ENCODE measurements at places on chromosomes 2 and 18. TPM values are rescaled to one million over a fixed set of nuclear protein-coding genes. Genes with fewer than 3 reads are reported as not detected.

Gene PAX8
- not detected for total RNA-seq

Gene TMEM163
- not detected for total RNA-seq

Gene RAB6C
- total RNA-seq, result not detected

Gene MALL
- 0.68 TPM for total RNA-seq

DNA sequence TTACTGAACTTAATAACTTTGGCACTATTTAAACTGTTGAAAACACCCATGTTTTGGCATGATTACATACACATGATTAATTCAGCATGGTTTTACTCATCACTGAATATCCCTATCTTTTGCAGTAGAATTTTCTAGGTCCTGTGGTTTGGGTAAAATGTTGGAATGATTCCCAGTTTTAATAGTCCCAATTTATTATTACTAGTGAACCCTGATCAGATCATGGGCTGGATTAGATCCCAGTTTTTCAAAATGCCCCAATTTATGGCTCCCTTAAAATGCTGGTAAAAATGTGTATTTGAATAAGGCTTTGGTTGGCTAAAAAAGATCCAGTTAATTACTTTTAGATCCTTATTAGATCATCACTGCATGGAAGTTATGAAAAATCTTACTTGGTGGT lies 273.6 kb upstream of the NRP2 start:
- H3K36me3 ChIP-seq, result no peaks in the 10 kb centered on the region
- DNase-seq, result no peak
- H3K27me3 ChIP-seq, result no peaks in the 10 kb centered on the region
- H3K27ac ChIP-seq, result peak overlapping the region; percentile 35
- no peak overlapping the region for H3K4me3 ChIP-seq
- peaks cover 38% of the 10 kb centered on the region for H3K4me1 ChIP-seq

GRCh38 chr2:224764565-224765236 lies 48.5 kb upstream of the CCDC195 start:
- H3K4me1 ChIP-seq, result peaks cover 8% of the 10 kb centered on the region
- no peaks in the 10 kb centered on the region for H3K27me3 ChIP-seq
- no peak overlapping the region for H3K27ac ChIP-seq
- no peak for DNase-seq
- H3K36me3 ChIP-seq, result peaks cover 15% of the 10 kb centered on the region
- H3K4me3 ChIP-seq, result no peak overlapping the region

DNA sequence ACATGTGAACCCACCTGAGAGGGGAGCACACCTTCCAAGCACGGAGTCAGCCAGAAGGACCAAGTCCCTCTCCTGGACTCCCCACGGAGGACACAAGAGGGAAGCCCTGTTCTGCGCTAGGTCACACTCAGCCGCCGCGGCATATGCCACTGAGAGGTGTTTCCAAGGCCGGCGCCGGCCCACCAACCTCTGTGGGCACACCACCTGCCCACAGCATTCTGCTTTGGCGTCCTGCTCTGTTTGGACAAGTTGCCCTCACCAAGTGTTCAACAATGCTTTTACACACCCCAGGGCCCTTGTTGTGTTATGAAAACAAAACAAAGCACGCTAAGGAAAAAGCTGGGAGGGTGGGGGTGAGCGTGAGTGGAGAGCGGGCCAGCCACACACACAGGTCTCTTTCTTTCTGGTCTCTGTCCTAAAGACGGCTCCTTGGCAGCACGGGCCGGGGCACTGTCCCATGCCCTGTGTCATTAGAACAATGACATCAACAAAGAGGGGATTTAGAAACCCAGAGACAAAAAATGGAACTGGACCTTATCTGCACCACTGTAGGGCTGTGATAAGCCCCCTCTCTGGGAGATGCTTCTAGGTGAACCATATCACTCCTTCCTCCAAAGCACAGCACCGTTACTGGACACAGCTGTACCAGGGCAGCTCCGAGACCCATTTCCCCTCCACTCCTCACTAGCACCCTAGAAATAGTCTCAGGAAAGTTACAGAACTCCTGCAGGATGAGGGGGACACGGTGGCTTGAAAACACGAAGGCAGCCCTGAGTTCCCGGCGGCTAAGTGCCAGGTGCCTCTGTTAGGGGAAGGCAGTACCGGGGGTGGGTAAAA lies 17.0 kb downstream of the SMAD7 start:
- H3K36me3 ChIP-seq, result peaks cover 25% of the 10 kb centered on the region
- peak overlapping the region; percentile 47 for H3K4me3 ChIP-seq
- H3K27ac ChIP-seq, result peak overlapping the region; percentile 97
- H3K27me3 ChIP-seq, result no peaks in the 10 kb centered on the region
- DNase-seq, result no peak
- peaks cover 93% of the 10 kb centered on the region for H3K4me1 ChIP-seq

GRCh38 chr2:54850171-54851122 lies 127.0 kb downstream of the EML6 start:
- no peaks in the 10 kb centered on the region for H3K36me3 ChIP-seq
- no peak for DNase-seq
- no peak overlapping the region for H3K4me3 ChIP-seq
- no peak overlapping the region for H3K27ac ChIP-seq
- peaks cover 6% of the 10 kb centered on the region for H3K27me3 ChIP-seq
- no peaks in the 10 kb centered on the region for H3K4me1 ChIP-seq

DNA sequence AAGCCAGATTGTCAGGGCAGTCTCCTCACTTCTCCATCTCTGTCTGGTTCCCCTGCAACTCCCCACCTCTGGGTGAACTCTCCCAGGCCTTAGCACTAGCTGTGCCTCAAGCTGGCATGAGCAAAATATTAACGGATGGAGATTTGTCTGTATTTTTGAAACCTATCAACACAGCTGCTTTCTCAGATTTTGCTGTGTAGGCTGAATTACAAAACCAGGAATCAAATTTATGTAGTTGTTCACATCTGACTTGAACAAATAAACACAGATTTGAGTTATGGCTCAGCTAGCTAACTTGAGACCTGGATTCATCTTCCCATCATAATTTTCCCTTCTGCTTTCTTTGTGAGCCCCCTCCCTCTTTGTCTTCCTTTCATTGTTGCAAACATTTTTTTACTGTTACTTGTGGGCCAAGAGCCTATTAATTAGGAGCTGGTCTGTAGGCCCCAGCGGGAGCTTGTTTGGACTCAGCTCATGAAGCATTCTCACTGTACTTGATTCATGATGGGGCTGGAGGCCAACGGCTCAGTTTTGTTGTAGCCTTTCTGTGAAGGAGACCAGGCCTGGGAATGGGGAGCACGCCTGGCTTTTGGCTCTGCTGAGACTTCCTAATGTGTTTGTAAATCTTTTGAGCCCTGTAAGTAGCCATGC lies 164.1 kb upstream of the GATA6 start:
- H3K36me3 ChIP-seq, result no peaks in the 10 kb centered on the region
- no peaks in the 10 kb centered on the region for H3K4me1 ChIP-seq
- no peaks in the 10 kb centered on the region for H3K27me3 ChIP-seq
- DNase-seq, result no peak
- H3K4me3 ChIP-seq, result no peak overlapping the region

GRCh38 chr18:75276818-75277609 lies 66.4 kb downstream of the TSHZ1 start:
- peaks cover 10% of the 10 kb centered on the region for H3K4me1 ChIP-seq
- H3K27me3 ChIP-seq, result no peaks in the 10 kb centered on the region
- no peak overlapping the region for H3K4me3 ChIP-seq
- H3K27ac ChIP-seq, result no peak overlapping the region

- H3K36me3 ChIP-seq, result no peaks in the 10 kb centered on the region
- H3K27ac ChIP-seq, result no peak overlapping the region
- H3K4me3 ChIP-seq, result no peak overlapping the region
- H3K4me1 ChIP-seq, result no peaks in the 10 kb centered on the region
- no peak for DNase-seq
- H3K27me3 ChIP-seq, result peaks cover 52% of the 10 kb centered on the region
Observed at GRCh38 chr2:157932480-157933159, 56.5 kb upstream of the ACVR1 start.

GRCh38 chr2:164456619-164457018 lies 164.7 kb downstream of the GRB14 start:
- no peak overlapping the region for H3K27ac ChIP-seq
- no peaks in the 10 kb centered on the region for H3K36me3 ChIP-seq
- no peaks in the 10 kb centered on the region for H3K4me1 ChIP-seq
- H3K27me3 ChIP-seq, result peaks cover 5% of the 10 kb centered on the region
